ENCODE measurements at places on chromosomes 7 and 10. TPM values are rescaled to one million over a fixed set of nuclear protein-coding genes. Genes with fewer than 3 reads are reported as not detected.
A peak's percentile ranks its signal among the peaks of the same experiment; 100 is the strongest.

GRCh38 chr10:70233109-70233938 is at the start of gene PPA1:
TSS of gene PPA1 (minus strand) at chr10:70233429. CDS start at chr10:70233327, 102 bp downstream.
- peak within 1 kb of the TSS; percentile 95 for H3K4me3 ChIP-seq
- peak within 1 kb of the TSS; percentile 0 for H3K27ac ChIP-seq
- H3K4me1 ChIP-seq = peaks cover 12% of the 10 kb centered on the region
- peak; percentile 99 for DNase-seq

DNA sequence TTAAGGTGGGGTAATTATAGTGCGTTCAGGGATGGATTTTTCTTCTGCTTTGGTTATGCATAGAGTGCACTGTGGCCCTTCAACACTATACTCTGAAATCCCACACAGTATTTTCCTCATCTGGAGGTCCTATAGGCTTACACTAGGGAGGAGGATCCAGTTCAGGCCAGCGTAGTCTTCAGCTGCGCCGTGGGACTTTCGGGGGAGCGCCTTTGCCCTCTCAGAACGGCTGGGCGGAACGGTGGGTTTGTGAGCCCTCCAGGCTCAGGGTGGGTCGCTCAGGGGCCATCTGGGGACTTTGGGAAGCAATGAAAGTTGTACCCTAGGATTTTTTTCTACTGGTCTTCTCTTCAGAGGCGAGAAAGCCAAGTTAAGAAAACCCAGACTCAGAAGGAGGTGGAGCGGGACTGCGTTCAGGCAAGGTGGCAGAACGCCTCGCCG is 652 bp upstream of the VPS26A start:
- peak overlapping the region; percentile 91 for H3K4me3 ChIP-seq
- no peaks in the 10 kb centered on the region for H3K4me1 ChIP-seq
- H3K36me3 ChIP-seq = no peaks in the 10 kb centered on the region
- peak overlapping the region; percentile 96 for H3K27ac ChIP-seq
- peaks cover 6% of the 10 kb centered on the region for H3K27me3 ChIP-seq
- DNase-seq = peak; percentile 54

DNA sequence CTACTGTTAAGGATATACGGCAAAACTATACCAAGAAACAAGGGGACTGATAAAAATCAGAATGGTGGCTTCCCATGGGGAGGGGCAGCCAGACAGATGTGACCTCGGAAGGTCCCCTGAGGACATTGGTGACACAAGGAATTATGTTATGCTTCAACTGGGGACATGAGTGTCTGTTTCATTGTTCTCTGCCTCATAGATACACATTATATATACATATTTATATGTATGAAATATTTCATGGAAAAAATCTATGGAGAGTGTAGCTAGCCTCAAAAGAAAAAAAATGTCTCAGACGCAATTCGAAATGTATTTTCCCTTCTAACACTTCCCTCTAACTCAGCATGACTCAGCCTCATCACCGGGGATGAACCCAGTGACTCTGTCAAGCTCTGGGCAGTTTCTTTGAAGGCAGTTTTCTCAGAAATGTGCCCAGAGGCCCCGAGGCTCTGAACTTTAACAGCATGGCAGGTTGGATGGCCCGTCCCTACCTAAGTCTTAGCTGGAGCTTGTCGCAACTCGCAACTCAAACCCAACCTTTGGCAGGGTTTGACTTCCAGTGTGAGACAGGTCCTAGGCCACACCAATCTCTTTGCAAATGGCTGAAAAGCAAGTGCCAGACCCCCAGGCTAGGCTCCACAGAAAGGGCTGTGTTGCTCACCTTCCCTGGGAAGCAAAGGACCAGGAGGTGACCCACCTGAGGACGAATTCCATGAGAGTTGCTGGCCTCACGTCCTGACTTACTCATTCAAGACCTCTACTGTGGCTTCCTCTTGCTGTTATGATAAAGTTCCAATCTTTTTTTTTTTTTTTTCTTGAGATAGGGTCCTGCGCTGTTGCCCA is 86.9 kb downstream of the CARD11 start:
- H3K36me3 ChIP-seq = no peaks in the 10 kb centered on the region
- H3K27me3 ChIP-seq = peaks cover 6% of the 10 kb centered on the region
- H3K4me1 ChIP-seq = no peaks in the 10 kb centered on the region
- no peak for DNase-seq
- H3K27ac ChIP-seq = no peak overlapping the region

GRCh38 chr10:73106301-73106700 is 4.0 kb upstream of the NUDT13 start:
- no peak overlapping the region for H3K4me3 ChIP-seq
- peaks cover 4% of the 10 kb centered on the region for H3K4me1 ChIP-seq
- peaks cover 22% of the 10 kb centered on the region for H3K36me3 ChIP-seq
- H3K27ac ChIP-seq = no peak overlapping the region
- no peak for DNase-seq

The UBN2 gene
- 22.2 TPM for total RNA-seq

DNA sequence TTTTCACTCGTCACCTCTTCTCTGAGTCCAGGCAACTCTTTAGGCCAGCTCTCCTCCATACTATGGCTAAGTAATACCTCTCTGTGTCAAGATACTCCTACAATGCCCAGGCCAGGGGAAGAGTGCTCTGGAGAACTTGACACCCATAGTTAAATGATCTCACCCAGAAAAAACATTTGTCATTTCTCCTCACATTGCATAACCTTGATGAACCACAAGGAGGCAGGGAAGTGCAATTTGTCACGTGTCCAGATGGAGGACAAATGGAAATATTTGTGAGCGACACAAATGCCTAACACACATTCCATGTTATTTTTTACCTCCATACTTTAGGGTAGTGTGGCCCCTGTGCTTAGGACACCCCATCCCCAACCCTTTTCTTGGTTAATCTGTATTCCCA is 78.3 kb downstream of the HTR7 start:
- peaks cover 31% of the 10 kb centered on the region for H3K4me1 ChIP-seq
- H3K27ac ChIP-seq = no peak overlapping the region
- no peaks in the 10 kb centered on the region for H3K36me3 ChIP-seq
- no peak overlapping the region for H3K4me3 ChIP-seq
- H3K27me3 ChIP-seq = peaks cover 2% of the 10 kb centered on the region

DNA sequence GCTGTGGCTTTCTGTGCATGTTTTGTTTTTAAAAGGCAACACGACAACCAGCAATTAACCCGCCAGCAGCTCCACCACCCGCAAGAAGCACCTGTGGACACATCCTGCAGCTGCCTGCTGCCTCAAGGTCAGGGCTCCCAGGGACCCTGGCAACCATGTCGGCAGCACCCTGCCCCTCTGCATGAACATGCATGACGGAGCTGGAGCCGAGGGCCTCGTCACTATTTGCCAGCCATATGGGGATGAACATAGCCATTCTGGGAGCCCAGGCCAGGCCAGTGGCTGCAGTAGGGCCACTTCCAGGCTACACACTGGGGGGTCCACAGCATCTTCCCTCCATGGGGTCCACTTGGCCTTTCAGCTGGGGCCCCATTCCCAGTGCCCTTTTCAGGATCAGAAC is 52.9 kb downstream of the CAMK2B start:
- H3K27ac ChIP-seq = no peak overlapping the region
- no peak for DNase-seq
- H3K4me1 ChIP-seq = no peaks in the 10 kb centered on the region
- H3K36me3 ChIP-seq = no peaks in the 10 kb centered on the region

GRCh38 chr10:76433161-76434005 is 1002.0 kb downstream of the LRMDA start:
- no peak overlapping the region for H3K27ac ChIP-seq
- no peak for DNase-seq
- no peaks in the 10 kb centered on the region for H3K36me3 ChIP-seq
- no peaks in the 10 kb centered on the region for H3K27me3 ChIP-seq
- peaks cover 8% of the 10 kb centered on the region for H3K4me1 ChIP-seq

The SPDYE16 gene
- total RNA-seq = not detected

The ZNF488 gene
- total RNA-seq = 0.41 TPM

The GPR37 gene
- 7.1 TPM for total RNA-seq

DNA sequence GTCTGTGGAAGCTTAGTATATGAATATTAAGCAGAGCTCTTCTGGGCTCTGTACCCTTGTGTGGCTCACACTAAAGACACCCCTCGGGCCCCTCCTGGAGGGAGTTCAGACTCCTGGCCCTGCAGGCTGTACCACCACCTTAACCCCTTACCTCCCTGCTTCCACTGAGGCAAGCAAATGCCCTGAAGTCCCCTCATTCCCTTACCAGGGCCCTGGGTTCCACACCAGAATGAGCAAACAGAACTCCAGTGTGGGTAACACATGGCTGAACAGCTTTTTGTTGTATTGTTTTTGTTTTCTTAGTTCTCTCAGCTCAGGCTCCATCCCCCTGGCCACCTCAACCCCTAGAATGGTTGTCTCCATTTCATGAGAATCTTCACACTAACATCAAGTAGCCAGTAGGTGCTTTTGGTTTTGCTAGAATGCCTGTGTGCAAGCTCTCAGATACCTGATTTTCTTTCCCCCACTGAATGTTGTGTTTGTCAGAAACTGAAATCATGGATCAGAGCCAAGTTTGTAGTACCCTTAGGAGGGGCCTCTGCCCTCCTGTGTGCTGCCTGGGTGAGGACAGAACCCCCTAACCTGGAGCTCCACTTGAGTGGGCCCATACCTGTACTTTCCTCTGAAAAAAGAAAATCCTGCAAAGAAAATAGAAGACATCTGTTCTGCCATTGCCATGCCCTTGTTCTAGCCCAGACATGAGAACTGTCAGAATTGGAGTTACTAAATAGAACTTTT is 2.8 kb upstream of the WAPL start:
- peaks cover 7% of the 10 kb centered on the region for H3K36me3 ChIP-seq
- H3K4me3 ChIP-seq = no peak overlapping the region
- DNase-seq = no peak

DNA sequence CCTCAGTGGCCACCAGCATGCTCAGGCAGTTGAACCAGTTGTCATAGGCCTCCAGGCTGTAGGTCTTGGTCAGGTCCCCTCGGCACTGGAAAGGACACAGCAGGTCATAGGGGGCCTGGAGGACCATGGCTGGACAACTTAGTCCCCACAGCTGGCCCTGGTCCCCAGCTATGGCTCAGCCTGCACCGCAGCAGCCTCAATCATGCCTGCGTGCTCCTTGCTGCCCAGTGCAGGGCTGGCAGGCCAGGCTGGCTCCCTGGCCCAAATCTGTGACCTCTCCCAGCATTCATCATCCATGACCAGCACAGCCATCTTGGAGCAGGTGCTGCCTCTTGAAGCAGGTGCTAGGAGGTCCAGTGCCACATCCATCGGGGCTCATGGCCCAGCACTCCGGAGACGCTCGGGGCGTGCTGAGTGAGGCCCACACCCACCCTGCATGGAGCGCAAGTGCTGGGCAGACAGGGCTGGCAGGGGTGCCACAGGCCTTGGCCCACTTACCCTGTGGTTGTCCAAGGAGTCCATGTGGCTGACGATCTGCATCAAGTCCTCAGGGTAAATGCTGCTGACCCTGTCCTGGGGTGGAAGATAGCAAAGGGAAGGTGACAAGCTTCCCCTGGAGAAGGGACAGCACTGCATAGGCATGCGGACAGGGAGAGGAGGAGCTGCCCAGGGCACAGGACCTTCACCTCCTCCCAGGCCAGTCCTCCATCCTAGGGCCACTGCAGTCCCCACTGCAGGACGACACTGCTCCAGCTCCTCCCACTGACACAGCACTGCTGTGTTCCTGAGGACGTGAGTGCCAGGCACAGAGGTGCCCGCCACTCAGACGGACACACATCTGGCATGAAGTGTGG is 61.7 kb downstream of the CSGALNACT2 start:
- no peak overlapping the region for H3K4me3 ChIP-seq
- peaks cover 2% of the 10 kb centered on the region for H3K27me3 ChIP-seq
- no peak overlapping the region for H3K27ac ChIP-seq
- peaks cover 3% of the 10 kb centered on the region for H3K4me1 ChIP-seq

- no peak overlapping the region for H3K4me3 ChIP-seq
- peaks cover 2% of the 10 kb centered on the region for H3K27me3 ChIP-seq
- DNase-seq = no peak
- peaks cover 4% of the 10 kb centered on the region for H3K4me1 ChIP-seq
- no peak overlapping the region for H3K27ac ChIP-seq
Observed at GRCh38 chr10:103042908-103043307, 124.8 kb downstream of the CNNM2 start.

GRCh38 chr7:134514663-134515062 is 12.7 kb upstream of the AKR1B10 start:
- DNase-seq = peak; percentile 57
- H3K27ac ChIP-seq = no peak overlapping the region
- no peaks in the 10 kb centered on the region for H3K4me1 ChIP-seq
- no peaks in the 10 kb centered on the region for H3K27me3 ChIP-seq
- H3K36me3 ChIP-seq = no peaks in the 10 kb centered on the region

DNA sequence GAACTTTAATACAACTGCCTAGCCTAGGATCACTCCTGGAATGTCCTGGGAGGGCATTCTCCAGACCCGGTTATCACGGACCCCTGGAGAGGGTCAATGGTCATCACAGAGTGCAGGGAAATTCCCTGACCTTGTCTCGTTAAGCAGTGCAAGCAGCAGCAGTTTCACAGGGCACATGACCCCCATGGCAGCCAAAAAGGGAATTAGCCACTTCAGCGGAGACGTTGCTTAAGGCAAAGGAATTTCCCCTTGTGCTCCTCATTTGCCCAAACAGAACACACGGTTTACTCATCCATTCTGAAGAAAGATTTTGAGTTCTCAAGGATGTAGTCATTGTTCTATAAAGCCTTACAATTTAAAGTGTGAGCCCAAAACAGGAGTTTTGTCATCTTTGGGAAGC is 260.3 kb downstream of the SNX13 start:
- H3K27me3 ChIP-seq = no peaks in the 10 kb centered on the region
- H3K27ac ChIP-seq = no peak overlapping the region
- no peaks in the 10 kb centered on the region for H3K36me3 ChIP-seq
- no peak for DNase-seq

The GIMAP7 gene
- total RNA-seq = 2.2 TPM

GRCh38 chr7:126804604-126805003 is 448.1 kb downstream of the GRM8 start:
- no peak overlapping the region for H3K27ac ChIP-seq
- H3K27me3 ChIP-seq = no peaks in the 10 kb centered on the region
- H3K4me1 ChIP-seq = no peaks in the 10 kb centered on the region
- H3K36me3 ChIP-seq = no peaks in the 10 kb centered on the region

The CABCOCO1 gene
- 0.28 TPM for total RNA-seq

The ETV1 gene
- 18.2 TPM for total RNA-seq

The PLAC9 gene
- not detected for total RNA-seq

DNA sequence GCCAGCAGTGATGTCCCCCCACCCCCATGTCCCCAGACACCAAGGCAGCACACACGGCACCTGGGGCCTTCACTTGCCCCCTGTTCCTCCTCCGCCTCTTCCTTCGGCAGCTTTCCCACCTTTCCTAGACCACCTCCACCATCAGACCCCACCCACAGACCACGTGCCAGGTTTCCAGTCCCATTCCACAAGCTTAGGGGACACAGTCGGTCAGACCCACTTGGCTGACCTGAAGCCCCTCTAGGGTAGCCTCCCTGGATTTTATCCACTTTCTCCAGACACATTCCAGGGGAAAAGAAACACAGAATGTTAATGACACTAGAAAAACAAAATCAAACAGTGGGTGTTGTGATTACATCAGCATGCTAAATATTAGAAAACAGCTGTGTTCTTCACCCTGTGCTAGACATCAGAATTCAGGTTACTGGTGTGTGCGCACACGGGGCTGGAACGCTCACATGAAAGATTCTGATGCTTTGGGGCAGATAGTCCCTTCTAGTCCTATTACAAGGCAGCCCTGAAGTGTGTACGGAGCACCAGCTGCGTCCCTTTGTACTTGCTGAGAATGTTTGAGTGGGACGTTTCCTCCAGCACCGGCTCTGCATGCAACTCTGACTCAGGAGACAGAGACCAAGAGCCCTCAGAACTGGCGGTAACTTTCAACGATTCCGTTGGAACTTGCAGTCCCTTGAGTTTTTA is 75.5 kb upstream of the PPP2R2D start:
- peaks cover 2% of the 10 kb centered on the region for H3K4me1 ChIP-seq
- no peak for DNase-seq
- H3K27me3 ChIP-seq = peaks cover 6% of the 10 kb centered on the region
- peak overlapping the region; percentile 36 for H3K27ac ChIP-seq
- no peak overlapping the region for H3K4me3 ChIP-seq

The NRG3 gene
- 8.2 TPM for total RNA-seq
